ENCODE measurements at places on chromosomes 3 and 15. TPM values are rescaled to one million over a fixed set of nuclear protein-coding genes. Genes with fewer than 3 reads are reported as not detected.

Gene RTP4
- 0.42 TPM for total RNA-seq

Gene TAGLN3
- total RNA-seq = 0.98 TPM

DNA sequence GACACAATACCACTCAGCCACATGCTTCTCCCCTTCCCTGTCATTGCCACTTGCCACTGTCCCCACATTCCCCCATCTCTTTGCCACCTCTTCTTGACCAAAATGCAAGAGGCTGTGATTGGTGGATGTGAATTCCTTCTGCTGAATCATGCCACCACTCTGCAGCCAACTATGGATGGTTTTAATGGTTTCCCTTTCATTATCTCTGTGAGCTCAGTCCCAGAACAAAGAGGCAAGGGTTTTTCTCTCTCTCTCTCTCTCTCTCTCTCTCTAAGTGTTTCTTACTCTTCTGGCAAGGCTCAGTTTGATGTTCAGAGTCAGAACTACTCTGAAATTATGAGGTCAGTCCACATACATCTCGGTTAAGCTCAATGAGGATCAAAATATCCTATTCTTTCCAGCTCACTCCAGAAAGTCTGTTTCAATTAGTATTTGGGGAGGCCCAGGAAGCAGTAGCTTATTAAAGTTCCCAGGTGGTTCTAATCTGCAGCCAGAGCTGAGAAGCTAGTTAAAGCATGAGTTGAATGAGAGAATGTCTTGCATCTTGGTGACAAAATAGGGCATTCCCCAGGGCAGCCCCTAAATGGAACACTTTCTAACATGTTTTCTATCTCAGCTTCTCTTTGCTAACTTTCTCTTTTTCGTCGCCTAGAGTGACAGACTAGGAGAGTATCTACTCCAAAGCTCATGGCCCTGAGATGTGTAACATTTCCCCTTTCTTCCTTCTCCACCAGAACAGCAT lies 8.5 kb upstream of the ILDR1 start:
- H3K4me3 ChIP-seq = no peak overlapping the region
- H3K27me3 ChIP-seq = no peaks in the 10 kb centered on the region
- no peak overlapping the region for H3K27ac ChIP-seq
- H3K4me1 ChIP-seq = no peaks in the 10 kb centered on the region
- no peak for DNase-seq
- H3K36me3 ChIP-seq = no peaks in the 10 kb centered on the region

DNA sequence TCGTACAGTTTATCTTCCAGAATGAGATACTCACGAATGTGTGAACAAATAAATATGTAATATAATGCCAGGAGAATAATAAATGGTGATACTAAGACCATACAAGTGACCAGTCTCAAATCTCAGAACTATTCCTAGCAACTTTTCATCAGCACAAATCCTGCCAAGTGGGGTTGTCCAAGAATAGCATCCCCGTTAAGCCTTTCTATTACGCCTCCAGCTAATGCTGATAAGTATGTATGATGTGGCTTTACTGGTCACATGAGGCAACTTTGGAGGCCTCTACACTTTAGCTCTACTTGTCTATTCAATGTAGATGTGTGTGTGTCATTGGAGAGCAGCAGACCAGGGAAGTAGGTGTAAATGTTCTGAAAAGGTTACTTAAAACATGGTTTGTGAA lies 129.5 kb downstream of the KCNMB2 start:
- no peak for DNase-seq
- H3K4me1 ChIP-seq = no peaks in the 10 kb centered on the region
- H3K27me3 ChIP-seq = no peaks in the 10 kb centered on the region
- H3K27ac ChIP-seq = no peak overlapping the region

DNA sequence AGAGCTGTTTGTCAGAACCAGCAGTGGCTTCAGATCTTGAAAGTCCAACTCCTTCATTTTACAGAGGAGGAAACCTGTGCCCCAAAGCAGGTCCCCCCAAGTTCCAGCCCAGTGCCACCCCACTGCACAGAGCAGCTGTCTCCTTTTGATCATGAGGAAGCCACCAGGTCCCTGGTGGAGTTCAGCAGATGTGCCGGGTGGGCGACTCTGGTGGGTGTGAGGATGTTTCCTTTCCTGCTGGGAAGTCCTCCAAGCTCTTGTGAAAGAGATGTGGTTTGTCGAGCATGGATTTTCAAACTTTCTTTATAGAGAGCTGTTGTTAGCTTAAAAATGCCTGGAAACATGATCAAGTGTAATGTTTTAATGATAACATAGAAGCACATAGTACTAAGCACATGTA lies 52.0 kb downstream of the SMAD3 start:
- H3K4me1 ChIP-seq = peaks cover 76% of the 10 kb centered on the region
- DNase-seq = no peak
- no peaks in the 10 kb centered on the region for H3K27me3 ChIP-seq
- no peak overlapping the region for H3K4me3 ChIP-seq
- H3K36me3 ChIP-seq = no peaks in the 10 kb centered on the region

GRCh38 chr3:197327701-197328100 lies 29.3 kb upstream of the DLG1 start:
- DNase-seq = no peak
- H3K27me3 ChIP-seq = no peaks in the 10 kb centered on the region
- H3K4me1 ChIP-seq = no peaks in the 10 kb centered on the region
- no peaks in the 10 kb centered on the region for H3K36me3 ChIP-seq
- no peak overlapping the region for H3K27ac ChIP-seq

- no peak overlapping the region for H3K4me3 ChIP-seq
- no peaks in the 10 kb centered on the region for H3K27me3 ChIP-seq
- H3K27ac ChIP-seq = no peak overlapping the region
- no peaks in the 10 kb centered on the region for H3K4me1 ChIP-seq
- H3K36me3 ChIP-seq = no peaks in the 10 kb centered on the region
Observed at GRCh38 chr3:170768334-170768801, 101.6 kb downstream of the RPL22L1 start.

- H3K27me3 ChIP-seq = peaks cover 5% of the 10 kb centered on the region
- H3K27ac ChIP-seq = no peak overlapping the region
- H3K4me3 ChIP-seq = no peak overlapping the region
- no peak for DNase-seq
- no peaks in the 10 kb centered on the region for H3K36me3 ChIP-seq
Observed at GRCh38 chr3:123318374-123318773, 116.6 kb downstream of the SEC22A start.

Data from suprapubic skin (tissue), 4 donors.